ENCODE measurements at places on chromosomes 12 and 14. TPM values are rescaled to one million over a fixed set of nuclear protein-coding genes. Genes with fewer than 3 reads are reported as not detected.

TMPO gene
- total RNA-seq = 25.1 TPM

PRB2 gene
- total RNA-seq = not detected

TAS2R9 gene
- total RNA-seq = not detected

SLC22A17 gene
- total RNA-seq = 19.5 TPM

KCNK13 gene
- total RNA-seq = not detected

GARIN6 gene
- not detected for total RNA-seq

All from smooth muscle cell of bladder (primary cell).